ENCODE measurements at places on chromosomes 6 and 20.
A peak's percentile ranks its signal among the peaks of the same experiment; 100 is the strongest.

- no peak for DNase-seq
Observed at GRCh38 chr6:93235775-93236174, 183.6 kb downstream of the EPHA7 start.

DNA sequence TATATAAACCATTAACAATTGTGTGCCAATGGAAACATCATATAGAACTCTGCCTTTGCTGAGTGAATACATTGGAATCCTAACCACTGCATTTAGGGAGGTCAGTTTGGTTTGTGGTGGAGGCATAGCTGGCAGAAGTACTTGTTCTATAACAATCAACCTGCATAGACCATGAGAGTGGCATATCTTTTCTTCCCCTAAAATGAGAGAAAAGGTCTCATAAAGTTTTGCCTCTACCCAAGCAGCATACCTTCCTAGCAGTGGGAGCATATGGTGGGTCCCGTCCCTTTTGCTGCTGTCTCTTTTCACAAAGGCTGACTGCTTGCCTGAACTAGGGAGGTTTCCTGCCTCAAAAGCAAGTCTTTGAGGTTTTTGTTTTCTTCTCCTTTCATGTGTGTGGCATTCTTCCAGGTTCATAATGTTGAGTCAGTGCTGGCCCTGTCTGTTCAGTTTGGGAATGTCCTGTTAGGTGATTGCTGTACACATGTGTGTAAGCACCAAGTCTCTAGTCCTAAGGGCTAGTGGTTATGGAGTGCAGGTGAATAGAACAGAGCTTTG lies 61.2 kb upstream of the SUPT3H start:
- peak; percentile 64 for DNase-seq

DNA sequence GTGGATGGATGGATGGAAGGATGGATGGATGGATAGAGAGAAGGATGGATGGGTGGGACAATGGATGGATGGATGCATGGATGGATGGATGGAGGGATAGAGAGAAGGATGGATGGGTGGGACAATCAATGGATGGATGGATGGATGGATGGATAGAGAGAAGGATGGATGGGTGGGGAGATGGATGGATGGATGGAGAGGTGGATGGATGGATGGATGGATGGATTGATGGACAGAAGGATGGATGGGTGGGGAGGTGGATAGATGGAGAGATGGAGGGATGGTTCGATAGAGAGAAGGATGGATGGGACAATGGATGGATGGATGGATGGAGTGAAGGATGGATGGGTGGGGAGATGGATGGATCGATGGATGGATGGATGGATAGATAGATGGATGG lies 6.4 kb downstream of the EEF1A2 start:
- DNase-seq, result no peak

GRCh38 chr6:48041894-48042293 lies 69.1 kb downstream of the PTCHD4 start:
- DNase-seq, result no peak

DNA sequence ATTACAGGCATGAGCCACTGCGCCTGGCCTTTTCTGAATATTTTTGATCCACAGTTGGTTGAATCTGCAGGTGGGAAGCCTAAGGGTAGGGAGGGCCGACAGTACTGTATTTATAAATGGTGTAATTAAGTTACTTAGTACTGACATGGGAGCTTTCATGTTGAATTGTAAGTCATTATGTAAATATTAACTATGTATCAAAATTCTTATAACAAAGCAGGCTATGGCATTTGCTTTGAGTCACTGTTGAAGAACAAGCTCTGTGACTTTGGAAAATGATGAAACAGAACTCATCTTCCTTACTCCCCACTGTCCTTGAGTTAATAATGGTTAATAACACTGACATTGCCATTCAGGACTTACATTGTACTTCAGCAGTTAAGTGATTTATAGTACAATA lies 63.0 kb upstream of the TXNDC5 start:
- no peak for DNase-seq

- no peak for DNase-seq
Observed at GRCh38 chr6:53837865-53838769, 43.3 kb downstream of the LRRC1 start.

GRCh38 chr6:157246048-157246630 lies 77.2 kb downstream of the TMEM242 start:
- DNase-seq, result peak; percentile 33

GRCh38 chr20:50919567-50919966 lies 11.7 kb downstream of the ADNP start:
- no peak for DNase-seq

DNA sequence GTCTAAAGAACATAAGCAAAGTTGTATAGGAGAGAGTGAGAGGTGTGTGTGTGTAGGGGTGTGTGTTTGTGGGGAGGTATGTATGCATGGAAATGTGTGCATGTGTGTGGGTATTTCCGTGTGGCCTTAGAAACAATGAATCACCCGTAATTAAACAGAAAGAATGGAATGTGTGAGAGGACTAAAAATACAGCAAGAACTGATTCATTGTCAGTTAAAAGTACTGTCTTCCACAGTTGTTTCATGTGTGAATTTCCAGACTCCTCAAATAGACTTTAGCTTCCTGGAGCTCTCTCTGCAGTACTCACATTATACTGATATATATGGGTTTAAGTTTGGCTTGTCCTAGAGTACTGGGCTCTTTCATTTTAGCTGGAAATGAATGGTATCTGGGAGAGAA lies 145.7 kb downstream of the RIMS1 start:
- no peak for DNase-seq

GRCh38 chr6:4727217-4727616 lies 49.0 kb upstream of the CDYL start:
- DNase-seq, result no peak

- DNase-seq, result no peak
Observed at GRCh38 chr6:156879186-156879585, 102.0 kb downstream of the ARID1B start.

DNA sequence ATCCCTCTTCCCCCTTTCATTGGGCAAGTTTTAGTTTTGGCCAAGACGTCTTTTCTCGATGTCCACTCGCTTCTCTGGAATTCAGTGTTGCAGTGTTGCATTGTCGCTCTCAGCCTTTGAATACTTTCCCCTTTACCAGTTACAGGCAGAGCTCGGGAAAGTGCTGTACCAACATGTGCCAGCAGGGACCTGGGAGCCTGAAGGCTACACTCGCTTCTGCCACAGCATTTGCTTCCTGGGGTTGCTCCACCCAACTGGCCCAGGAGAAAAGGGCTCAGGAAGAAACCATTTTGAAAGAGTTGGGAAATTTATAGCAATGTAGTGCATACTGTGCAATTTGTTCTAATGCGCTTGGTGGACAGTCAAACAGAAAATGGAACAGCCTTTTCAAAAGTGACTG lies 78.6 kb downstream of the LINC00237 start:
- no peak for DNase-seq

DNA sequence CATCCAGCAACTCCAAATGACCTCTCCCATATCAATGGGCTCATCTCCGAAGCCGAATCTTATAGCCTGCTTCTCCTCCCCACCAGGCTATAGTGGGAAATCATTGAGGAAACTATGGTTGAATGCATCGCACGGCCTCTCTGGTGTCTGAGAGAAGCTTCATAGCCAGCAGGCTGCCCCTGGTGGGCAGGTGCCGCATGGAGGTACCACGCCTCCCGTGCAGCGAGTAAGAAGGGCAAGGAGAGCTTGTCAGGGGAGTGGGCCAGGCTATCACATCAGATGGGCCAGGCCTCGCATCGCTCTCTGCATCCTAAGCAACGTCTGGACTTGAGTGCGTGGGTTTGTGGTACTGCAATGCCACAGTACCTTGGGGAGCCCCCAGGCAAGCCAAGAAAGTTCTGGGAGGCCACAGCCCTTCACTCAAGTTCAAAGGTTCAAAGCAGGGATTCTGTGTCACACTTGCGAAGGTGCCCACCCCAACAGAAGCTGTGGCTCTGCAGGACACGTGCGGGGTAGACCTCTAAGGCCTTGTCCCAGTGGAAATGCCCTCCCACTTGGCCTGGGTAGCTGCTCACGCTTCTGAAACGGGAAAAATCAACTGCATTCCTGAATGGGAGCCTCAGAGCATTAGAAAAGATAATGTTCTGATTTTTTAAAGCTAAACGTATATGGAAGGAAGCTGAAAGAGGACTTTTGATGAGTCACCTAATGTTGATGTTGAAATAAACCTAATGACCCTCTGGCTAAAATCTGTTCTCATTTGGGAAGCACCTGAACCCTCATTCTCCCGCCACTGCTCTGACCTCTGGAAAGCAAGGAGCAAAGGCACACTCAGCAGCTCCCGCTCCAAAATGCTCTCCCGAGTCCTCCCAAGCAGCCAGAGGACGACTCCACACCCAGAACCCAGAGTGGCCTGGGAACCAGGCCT lies 8.4 kb upstream of the IRF4 start:
- no peak for DNase-seq

GRCh38 chr6:139881728-139882211 lies 507.3 kb upstream of the CITED2 start:
- DNase-seq, result no peak

DNA sequence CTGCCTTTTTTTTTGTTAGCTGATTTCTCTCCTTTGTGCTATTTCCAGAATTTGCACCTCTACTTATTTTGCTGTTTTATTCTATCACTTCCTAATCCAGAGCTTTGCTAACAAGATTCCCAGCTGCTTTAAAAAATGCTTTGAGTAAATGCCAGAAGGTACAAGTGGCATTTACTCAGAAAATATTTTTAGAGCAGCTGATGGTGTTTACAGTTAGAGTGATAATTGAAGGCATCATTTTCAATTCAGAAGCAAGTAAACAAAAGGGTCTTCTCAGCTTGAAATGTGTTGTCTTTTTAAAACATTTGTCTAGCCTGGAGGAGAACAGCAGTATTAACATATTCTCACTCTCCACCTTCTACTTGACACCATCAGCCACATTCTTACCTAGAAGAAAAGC lies 99.9 kb downstream of the OTOR start:
- DNase-seq, result no peak

- peak; percentile 77 for DNase-seq
Observed at GRCh38 chr6:2714111-2714895, 36.4 kb downstream of the MYLK4 start.

- no peak for DNase-seq
Observed at GRCh38 chr6:56796196-56796532, 153.5 kb upstream of the DST start.

- no peak for DNase-seq
Observed at GRCh38 chr6:56009636-56010035, 134.2 kb upstream of the BMP5 start.

DNA sequence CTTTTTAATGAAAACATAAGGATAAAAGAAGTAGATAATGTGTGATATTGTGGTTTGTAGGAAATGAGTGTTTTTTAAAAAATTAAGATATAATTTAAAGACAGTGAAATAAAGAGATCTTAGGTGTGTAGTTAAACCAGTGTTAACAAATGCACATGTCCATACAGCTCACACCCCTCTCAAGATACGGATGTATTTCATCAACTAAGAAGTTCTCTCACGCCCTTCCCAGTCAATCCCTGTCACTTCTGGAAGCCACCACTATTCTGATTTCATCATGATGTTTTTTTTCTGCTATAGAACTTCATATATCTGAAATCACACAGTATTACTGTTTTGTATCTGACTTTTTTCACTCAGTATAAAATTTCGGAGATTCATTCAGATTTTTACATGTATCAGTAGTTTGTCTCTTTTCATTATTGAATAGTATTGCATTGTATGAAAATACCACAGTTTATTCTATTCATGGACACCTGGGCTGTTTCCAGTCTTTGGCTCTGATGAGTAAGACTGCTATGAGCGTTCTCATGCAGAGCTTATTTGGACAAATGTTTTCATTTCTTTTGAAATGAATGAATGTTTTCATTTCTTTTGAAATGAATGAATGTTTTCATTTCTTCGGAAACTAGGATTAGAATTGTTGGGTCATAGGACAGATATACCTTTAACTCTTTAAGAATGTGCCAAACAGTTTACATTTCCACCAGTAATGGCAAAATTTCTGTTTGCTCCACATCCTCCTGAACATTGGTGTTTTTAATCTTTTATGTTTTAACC lies 49.7 kb upstream of the ELOVL5 start:
- no peak for DNase-seq

DNA sequence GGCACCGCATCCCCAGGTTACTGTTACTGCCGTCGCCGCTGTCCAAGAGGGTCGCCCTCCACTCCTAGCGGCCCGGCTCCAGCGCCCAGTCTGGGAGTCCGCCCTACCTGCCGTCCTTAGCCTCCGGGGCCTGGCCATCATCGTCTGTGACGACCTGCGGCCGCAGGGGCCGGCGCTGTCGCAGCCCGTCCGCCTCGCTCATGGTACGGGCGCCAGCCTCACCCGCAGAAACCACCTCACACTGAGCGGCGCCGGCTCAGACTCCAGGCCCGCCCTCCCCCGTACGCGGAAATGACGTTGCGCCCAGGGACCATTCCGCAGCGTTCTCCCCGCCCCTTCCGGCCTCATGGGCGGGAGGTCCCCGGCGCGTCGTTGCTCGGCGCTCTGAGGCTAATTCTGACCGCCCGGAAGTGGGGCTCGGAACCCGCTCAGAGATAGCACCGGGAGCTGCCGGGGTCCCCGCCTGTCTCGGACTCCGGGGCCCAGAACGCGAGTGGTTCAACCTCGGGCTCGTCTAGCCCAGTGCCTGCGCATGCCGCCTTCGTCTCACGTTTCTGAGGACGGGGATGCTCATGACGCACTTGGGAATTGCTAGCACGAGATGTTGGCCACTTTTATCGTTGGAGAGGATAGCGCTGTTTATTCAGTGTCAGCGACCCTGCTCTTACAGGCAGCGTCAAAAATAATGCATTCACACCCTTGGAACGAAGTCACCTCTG lies at the start of gene APMAP:
APMAP (minus strand) TSS at position 265 of the 719 bp plus-strand sequence; CDS start at position 202, 63 bp downstream.
- peak; percentile 83 for DNase-seq

DNA sequence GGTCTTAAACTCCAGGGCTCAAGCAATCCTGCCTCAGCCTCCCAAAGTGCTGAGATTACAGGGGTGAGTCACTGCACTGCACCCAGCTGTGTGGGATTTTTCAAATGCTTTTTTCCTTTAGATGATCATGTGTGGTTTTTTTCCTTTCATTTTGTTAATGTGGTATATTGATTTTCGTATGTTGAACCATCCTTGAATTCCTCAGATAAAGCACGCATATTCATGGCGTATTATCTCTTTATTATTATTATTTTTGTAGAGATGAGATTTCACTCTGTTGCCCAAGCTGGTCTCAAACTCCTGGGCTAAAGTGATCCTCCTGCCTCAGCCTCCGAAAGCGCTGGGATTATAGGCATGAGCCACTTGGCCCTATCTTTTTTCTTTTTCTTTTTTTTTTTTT lies 7.0 kb downstream of the ZGPAT start:
- no peak for DNase-seq

DNA sequence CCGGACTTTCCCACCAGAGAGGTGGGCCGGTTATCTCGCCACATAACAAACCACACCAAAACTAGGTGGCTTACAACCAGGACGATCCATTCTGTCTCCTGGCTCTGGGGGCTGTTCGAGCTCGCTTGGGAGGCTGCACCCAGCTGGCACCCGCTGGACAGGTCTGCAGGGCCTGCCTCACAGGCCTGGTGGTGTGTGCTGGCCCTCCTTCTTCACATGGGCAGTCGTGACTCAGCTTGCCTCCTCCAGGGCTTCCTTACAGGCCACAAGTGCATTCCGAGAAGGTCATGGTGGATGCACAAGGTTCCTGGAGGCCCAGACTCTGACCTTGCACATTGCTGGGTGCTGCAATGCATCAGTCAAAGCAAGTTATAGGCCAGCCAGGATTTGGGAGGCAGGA lies 34.2 kb downstream of the FOXF2 start:
- DNase-seq, result no peak

Data from stromal cell of bone marrow (primary cell).